ENCODE measurements at places on chromosomes 3 and 15.

GRCh38 chr15:45203182-45203581 lies 15.4 kb upstream of the SHF start:
- DNase-seq = no peak

DNA sequence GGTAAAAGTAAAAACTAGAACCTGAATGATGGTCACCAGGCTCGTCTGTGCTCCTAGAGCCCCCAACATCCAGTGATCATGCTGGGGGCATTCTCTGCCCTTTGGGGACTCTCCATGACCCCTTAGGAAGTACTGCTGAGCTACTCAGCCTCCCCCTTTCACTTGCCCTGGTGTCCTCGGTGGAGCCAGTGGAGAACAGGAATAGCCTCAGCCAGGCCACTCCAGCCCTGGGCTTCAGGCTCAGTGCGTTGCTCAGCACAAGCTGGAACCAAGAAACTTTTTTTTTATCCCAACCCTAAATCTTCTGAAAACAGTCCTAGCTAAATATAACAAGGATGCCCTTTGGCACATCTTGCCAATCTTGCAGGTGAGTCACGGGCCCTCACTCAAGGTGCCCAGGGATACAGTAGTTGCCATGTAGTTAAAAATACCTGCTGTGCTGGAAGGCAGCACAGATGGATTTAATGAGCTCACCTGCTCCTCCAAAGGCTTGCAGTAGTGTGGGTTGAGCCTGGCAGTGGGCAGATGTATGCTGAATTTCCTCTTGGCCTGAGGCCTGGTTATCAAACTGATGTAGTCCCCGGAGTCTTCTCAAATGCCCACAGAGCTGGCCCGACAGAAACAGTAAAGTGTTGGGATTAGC lies 46.9 kb upstream of the TMEM158 start:
- DNase-seq = no peak

- no peak for DNase-seq
Measured at GRCh38 chr3:29649815-29650547, 369.1 kb downstream of the RBMS3 start.

GRCh38 chr3:149706905-149707304 lies 45.4 kb downstream of the COMMD2 start:
- no peak for DNase-seq

GRCh38 chr15:61205346-61205921 lies 23.7 kb downstream of the RORA start:
- DNase-seq = no peak

GRCh38 chr3:177420651-177421480 lies 223.6 kb upstream of the TBL1XR1 start:
- no peak for DNase-seq

DNA sequence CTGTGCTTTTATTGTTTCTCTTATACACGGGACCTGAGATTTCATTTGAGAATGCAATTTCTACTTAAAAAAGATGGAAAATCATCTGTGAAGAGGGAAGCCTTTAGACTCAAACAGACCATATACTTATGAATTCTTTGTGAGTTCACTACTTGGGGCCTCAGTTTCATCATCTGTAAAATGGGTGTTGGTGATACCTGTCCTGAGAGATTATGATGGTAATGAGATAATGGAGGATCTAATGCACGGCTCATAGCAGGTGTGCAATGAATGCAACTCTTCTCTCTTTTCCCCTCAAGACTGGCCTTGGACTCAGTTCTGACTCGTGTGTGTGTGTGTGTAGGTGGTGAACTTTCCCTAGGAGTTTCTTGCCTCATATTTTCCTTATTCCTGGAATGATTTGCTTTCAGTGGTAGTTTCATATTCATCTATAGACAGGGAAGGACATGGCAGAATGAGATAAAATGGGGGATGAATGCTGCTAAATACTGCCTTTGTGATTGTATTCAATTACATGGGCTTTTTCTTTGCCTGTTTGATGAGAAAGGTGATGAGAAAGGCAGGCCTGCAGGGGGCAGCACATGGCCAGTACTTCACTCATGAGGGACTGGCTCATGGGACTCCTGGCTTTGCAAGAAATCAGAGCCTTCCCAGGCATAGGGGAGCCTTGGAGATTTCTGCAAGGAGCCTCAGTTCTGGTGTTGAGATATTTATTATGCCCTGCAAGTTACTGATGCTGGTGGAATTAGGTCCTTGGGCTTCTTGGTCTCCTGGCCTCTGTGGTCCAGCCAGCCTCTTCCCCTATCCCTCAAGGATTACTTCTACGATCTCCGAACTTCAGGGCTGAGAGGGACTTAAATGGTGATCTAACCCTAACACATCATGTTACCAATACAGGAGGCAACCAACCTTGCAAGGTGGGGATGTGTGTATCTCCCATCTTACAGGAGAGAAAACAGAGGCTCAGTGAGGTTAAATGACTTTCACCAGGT lies 70.7 kb downstream of the RPLP1 start:
- DNase-seq = peak; percentile 39

DNA sequence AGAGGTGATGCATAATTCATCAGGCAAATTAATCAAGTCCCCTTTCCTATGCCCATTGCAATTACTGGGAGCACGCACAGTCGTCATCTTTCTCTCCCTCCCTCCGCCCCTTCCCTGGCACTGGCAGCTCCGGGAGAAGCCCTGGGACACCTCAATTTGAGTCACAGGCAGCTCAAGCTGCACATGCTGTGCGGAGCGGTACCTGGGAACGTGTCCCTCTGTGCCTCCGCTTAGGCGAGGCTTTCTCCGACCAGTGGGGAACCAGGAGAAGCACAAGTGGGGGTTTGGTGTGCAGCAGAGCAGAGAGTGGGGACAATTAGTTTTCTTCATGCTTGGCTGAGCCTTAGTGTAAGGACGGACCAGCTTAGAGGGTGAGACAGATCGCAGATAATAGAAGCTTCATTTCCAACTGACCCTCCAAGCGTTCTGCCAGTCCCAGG lies 88.3 kb downstream of the SOX14 start:
- no peak for DNase-seq

DNA sequence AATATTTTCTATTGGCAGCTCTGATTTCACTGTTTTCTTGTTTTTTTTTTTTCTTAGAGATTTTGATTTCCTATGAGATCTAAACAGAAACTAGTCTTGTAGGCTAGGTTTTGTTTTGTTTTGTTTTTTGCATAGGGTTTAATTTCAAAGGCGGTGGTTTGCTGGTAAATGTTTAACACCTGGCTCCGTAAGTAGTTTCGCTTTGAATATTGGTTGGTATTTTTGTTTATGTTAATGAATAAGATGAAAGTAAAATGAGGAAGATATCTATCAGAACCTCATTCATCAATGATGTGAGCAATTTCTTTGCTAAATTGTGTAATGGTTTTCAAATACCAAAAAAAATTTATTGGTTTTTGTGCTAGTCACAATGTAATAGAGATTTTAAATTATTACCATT lies 39.7 kb upstream of the TM4SF1 start:
- DNase-seq = no peak

GRCh38 chr3:59424268-59425010 lies 374.6 kb upstream of the CFAP20DC start:
- DNase-seq = no peak

GRCh38 chr3:150527464-150528255 lies 18.6 kb downstream of the SERP1 start:
- no peak for DNase-seq

- no peak for DNase-seq
Measured at GRCh38 chr3:160956785-160957184, 148.4 kb downstream of the B3GALNT1 start.

DNA sequence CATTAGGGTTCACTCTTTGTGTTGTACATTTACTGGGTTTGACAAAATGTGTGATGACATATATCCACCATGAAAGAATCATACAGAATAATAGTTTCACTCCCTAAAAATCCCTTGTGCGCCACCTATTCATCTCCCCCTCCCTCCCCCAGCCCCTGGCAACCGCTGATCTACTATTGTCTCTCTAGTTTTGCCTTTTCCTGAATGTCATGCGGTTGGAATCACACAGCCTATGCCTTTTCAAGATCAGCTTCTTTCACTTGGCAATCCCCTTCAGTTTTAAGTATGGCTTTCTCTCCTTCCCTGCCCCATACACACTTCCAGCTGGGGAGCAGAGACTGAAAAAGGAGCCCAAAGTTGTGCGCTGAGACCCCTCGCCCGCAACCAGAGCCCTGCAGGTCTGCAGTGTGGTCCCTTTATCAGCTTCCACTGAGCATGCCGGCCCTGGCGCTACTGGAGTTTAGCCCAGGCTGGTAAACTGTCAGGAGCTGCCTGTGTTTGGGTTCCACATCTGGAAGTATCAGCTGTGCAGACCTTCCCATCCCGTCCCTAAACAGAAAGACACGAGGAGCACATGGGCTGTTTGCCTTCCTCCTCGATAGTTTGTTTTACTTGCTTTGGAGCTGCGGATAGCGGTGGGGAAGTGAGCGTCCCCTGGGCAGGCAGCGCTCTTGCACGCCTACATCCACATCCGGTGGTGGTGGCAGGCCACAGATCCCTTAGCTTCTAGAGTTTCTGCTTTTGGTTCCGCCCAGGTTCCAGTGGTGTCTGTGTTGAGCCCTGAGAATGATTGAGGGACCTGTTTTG lies 12.3 kb downstream of the BOC start:
- no peak for DNase-seq

- DNase-seq = no peak
Measured at GRCh38 chr3:33377931-33378330, 62.3 kb downstream of the UBP1 start.

GRCh38 chr15:87752250-87752951 lies 504.1 kb downstream of the NTRK3 start:
- DNase-seq = no peak

- DNase-seq = no peak
Measured at GRCh38 chr15:33678176-33678575, 290.1 kb upstream of the CHRM5 start.

DNA sequence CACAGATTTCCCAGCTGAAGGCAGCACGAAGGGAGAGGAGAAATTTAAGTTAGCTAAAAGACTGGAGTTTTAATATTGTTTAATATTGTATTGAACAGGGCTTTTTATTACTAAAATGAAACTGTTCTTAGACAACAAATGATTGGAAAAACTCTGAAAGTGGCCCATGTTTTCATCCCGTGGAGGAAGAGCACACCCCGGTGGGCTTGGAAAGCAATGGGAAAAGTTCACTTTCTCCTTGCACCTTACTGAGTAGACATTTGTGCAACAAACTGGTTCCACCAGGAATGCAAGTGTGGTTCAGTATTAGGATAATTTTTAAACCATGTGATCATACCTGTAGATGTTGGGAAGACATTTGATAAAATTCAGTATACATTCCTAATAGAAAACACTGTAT lies 8.2 kb upstream of the ESYT3 start:
- DNase-seq = no peak

DNA sequence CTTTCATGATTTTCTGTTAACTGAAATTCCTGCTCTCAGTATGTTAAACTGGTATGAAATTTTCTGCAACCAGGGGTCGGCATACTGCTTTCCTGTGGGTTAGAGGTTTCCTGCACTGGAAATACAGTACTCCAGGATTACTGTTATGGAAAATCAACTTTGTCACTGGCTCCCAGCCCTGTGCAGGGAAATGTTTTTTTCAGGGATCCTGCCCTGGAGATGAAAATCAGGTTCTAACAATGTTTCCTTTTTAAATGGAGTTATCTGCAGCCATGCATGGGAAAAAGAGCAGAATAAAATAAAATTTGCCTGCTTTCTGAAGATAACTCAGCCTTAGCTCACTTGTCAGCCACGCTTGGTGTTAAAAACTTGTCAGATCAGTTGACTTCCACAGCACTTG lies 220.4 kb downstream of the IL5RA start:
- DNase-seq = no peak

DNA sequence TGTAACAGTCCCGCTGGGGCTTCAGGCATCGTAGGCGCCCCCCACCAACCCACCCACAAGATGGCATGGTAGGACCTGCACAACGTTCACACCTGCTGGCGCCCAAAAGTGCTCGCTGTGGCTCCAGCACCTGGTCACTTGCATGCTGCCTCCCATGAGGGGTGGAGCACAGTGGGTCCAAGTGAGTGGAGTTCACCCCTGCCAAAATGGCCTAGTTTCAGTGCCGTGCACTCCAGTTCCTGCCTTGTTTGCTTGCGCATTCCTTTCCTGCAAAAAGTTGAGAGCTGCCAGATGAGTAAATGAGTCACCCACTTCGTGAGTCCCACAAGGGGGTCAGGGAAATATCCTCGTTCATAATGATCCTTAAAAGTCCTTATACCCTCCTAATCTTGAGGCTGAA lies 788.7 kb upstream of the DPPA4 start:
- DNase-seq = no peak

DNA sequence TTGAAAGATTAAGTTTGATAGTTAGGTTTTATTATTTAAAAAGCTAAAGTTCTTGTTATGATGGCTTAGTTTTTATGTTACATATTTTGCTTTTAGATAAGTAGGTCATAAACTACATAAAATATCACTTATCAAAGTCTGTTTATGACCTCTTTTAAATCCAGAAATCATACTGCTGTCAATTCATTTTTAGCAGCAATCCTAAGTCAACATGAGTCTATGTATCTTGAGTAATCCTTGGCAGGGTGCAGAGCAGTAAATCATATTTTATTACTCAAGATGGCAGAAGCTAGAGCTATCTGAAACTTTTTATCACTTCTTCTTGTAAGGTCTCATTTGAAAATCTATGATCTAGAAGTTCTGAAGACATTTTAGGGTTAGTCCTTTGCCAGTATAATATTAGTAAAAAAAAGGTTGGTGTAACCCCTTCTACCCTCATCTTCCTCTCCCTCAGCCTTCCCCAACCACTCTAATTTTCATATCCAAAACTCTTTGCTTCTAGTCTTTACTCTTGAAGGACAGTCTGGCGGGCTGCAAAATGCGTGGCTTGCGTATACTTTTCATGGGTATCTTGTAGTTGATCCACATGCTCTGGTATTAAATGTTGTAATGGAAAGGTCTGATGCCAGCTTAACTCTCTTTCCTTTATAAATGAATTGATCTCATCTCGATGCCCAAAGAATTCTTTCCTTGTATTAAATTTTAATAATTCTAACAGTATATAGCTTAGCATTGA lies 134.0 kb upstream of the THRB start:
- no peak for DNase-seq

GRCh38 chr3:45464336-45465170 lies 76.2 kb downstream of the LARS2 start:
- no peak for DNase-seq

GRCh38 chr3:189584645-189585044 lies 46.5 kb upstream of the TP63 start:
- no peak for DNase-seq

DNA sequence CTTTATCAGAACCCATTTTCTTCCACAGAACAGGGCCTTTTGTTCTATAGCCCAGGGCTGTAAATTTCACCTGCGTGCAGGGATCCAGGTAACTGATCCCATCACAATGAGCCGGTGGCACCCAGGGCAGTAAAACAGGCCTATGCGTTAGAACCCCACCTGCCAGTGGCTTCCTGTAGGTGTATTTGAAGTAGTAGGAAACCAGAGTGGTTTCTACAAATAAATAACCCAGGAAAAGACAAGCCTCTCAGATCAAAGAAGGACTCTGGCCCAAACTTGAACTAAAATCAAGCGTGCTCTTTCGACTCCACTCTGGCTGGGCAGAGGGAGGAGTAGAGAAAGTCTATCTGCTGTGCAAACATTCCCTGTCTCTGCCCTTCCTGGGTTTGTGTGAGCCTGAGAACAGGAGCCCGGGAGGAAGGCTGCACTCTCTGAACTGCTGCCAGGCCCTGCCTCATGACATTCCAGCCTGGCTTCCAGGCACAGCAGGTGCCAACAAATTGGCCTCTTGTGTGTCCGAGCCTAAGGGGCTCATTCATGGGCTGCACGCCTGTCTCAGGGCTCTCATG lies 77.7 kb downstream of the CEMIP start:
- DNase-seq = no peak
